ENCODE measurements at places on chromosomes 5 and 9.

DNA sequence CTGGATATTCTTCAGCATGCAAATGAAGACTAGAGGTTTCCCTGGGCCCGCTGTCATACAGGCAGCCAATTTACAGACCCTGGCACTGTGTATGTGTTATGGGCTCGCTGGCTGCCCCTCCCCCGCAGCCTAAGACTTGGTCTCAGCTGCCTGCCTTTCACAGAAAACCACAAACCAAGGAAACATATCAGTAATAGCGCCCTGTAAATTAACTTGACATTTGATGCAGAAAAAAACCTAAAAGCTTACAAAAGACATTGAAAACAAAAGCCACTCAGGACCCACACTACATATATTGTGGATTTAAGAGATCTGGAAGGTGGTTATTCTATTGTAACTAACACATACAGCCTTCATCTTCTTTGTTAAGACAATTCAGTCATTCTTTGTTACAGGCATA, 287.0 kb upstream of the TMEM161B start:
- no peak for DNase-seq

- no peak for DNase-seq
These were observed 58.7 kb downstream of the RXRA start for GRCh38 chr9:134384811-134385479.

GRCh38 chr5:156591631-156592030, 258.5 kb upstream of the PPP1R2B start:
- no peak for DNase-seq

DNA sequence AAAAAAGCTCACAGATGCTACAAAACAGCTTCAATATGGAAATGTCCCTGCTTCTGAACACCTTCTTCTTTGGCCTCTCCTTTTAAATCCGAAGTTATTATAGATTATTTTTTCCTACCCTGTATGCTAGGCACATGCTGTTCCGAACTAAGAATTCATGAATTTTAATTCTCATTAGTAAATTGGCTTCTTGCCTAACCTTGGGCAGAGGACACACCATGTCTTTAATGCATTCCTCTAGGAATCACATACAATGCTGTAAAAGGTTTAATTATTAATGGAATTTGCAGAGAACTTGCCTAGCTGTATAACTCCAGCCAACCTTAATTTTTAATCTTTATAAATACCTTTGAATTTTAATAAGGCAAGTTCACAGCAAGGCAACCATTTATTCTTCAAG, 234.4 kb downstream of the NTRK2 start:
- DNase-seq, result no peak

DNA sequence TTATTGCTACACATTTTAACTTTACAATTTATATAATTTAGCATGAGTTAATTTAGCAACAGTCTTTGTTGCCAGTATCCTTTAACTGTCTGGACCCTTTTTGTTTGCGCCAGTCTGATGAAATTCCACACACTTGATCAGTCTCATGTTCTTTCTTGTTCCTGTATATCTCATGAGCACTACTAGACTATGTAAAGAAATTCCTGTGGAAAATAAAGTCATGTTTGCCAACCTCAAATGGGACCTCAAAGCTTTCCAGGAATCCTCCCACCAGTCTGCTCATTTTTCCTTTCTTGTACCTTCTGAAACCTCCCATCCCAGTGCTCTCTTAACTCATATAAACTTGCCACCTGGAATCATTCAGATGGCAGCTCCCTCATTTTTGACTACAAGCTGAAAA, 8.0 kb downstream of the DMXL1 start:
- DNase-seq, result peak; percentile 63

DNA sequence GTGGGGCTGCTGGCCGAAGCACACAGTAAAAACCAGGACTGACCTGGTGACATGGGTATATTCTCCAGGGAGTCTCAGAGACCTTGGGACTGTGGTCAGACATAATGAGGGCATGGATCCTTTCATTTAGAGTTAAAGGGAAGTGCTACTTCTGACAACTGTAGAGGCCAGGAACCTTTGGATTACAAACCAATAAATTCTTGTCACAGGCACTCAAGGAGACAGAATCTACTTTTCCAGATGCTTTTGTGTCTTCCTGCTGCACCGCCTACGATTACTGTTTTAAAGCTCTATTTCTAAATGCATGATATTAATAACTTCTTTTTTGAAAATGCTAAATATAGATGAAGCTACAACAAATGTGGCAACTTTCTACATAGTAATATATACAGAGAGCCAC, 106.5 kb upstream of the LPAR1 start:
- no peak for DNase-seq

DNA sequence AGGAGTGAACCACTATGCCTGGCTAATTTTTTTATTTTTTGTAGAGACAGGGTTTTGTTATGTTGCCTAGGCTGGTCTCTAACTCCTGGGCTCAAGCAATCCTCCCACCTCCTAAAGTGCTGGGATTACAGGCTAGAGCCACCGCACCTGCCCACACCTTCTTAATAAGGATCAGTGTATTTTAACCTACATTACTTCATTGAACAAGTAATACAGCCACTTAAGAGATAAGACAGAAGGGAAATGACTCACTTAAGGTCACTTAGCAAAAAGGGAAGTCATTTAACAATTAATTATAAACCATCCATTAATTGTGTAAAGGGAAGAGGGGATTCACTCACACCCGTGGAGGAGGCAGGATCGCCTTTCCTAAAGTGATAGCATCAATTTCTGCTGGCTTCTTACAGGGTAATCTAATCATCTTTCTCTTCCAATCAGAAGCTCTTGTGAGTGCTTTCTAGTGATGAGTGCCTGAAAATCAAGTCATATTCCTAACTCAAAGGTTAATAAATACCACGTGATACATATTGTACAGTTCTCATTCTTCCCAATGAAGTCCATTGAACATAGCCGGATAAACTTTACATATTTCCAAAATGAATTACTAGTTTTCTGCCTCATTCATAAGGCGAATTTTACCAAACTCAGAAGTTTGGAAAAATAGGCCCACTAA, 3.5 kb downstream of the FBXW11 start:
- DNase-seq, result no peak

DNA sequence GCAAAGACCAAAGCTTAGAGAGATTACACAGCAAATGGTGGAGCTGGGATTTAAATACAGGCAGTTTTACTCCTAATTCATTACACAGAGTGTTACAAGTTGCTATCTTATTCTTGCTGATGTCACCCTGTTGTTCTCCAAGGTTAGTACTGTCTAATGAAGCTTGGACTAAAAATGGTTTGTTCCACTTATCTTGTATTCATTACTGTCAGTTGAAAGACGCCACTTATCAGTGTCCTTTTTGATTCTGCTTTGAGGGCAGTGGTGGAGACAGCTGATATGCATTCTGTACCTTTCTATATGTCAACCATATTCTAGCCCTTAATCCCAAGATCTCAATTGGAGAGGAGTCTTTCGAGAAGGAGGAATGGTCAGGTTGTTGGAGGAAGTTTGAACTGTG, 14.0 kb upstream of the DENND4C start:
- DNase-seq, result no peak

DNA sequence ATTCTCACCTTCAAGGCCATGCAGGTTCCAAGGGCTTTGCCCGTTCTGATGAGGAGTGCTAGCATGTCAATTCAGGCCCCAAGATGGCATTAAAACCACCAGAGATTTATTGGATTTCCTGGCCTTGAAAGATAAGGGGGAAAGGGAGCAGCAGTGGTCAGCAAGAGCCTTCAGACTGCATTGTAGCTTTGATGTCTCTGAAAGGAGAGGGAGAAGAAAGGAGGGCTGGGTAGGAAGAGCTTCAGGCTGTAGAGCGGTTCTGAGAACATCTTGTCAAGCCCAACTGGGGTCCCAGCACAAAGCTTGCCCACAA, 41.8 kb upstream of the FGF1 start:
- DNase-seq, result no peak

GRCh38 chr5:124583469-124584350, 162.7 kb downstream of the ZNF608 start:
- DNase-seq, result peak; percentile 62

GRCh38 chr5:151676314-151676712, 10.4 kb downstream of the SPARC start:
- no peak for DNase-seq

All from fibroblast of the aortic adventitia (primary cell).